ENCODE measurements at places on chromosomes 4 and X.
A peak's percentile ranks its signal among the peaks of the same experiment; 100 is the strongest.

GRCh38 chrX:12210196-12210815, 72.0 kb downstream of the FRMPD4 start:
- DNase-seq, result no peak

DNA sequence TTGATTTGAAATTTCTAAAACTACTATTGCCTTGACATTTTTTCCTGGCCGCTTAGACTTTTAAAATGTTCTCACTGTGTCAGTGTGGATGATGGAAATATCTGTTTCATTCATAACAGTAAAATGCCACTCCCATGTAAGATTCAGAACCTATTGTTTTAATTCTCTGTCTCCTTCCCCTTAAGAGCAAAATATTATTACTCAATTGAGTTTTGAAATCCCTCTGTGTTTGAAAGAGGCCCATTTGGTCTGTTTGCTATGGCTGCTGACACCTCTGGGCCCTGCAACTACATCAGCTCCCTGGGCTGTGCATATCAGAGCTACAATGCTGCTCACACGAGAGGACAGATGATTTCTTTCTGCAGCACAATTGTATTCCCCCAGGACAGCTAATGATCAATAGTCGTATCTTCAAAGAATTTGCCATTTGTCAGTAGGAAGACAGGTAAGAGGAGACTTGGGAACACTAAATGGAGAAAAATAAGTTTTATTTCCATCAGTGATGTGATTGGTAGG, 388.0 kb upstream of the GALNT7 start:
- no peak for DNase-seq

- no peak for DNase-seq
Measured at GRCh38 chr4:119038116-119038841, 97.4 kb upstream of the MYOZ2 start.

- no peak for DNase-seq
Measured at GRCh38 chr4:8754634-8755589, 116.7 kb downstream of the HMX1 start.

DNA sequence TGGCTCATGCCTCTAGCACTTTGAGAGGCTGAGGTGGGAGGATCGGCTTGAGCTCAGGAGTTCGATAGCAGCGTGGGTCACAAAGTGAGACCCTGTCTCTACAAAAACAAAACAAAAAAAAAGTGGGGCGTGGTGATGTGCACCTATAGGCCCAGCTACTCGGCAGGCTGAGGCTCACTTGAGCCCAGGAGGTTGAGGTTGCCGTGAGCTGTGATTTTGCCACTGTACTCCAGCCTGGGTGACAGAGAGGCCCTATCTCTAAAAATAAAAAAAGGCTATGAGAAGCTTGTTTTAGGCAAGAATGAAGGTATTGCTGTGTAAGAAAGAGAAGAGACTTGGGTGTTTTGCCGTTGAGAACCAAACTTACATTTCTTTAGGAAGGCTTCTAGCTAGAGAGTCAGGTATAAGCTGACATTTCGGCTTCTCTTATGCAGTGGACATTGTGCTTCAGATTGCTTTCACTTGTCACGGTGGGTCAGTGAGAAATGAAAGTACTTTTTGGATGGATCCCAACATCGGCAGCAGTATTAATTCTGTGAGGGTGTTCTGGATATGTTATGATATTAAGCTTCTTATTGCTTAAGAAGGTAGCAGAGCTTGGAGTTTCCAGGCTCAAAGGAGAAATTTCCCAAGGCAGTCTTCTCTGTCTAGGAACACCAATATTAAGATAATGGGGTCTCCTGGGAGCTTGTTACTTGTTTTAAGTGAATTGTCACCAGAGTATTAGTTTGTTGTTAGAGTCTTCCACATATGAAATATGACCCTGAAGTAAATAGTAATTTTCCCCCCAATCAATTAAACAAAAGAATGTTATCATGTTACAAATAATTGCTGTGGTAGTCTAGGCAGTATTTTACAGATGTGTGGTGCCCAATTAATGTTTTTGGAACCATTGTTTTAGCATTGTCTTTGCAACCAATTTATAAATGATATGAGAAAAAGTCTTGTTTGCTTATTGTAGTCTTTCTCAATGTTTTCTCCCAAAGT, 17.6 kb downstream of the TMEM131L start:
- no peak for DNase-seq

GRCh38 chr4:43132010-43132582, 239.6 kb downstream of the GRXCR1 start:
- DNase-seq, result peak; percentile 5

DNA sequence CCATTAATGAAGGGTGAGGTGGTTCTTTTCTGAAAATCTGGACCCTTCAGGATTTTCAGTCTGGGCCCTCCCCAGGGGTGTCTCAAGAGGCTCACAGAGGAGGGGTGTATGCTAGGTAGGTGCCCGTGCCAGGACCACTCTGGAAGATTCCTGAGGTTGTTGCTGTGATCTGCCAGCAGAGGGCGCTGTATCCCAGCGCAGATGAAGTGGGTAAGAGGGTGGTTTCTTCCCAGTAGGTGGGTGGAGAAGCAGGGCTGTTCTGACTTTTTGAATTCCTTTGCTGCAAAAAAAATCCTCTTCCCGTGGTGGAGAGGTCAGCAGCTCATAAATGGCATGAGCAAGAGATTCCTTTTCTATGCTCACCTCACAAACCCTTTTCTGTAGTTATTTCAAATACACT, 51.1 kb downstream of the SCML1 start:
- peak; percentile 26 for DNase-seq

DNA sequence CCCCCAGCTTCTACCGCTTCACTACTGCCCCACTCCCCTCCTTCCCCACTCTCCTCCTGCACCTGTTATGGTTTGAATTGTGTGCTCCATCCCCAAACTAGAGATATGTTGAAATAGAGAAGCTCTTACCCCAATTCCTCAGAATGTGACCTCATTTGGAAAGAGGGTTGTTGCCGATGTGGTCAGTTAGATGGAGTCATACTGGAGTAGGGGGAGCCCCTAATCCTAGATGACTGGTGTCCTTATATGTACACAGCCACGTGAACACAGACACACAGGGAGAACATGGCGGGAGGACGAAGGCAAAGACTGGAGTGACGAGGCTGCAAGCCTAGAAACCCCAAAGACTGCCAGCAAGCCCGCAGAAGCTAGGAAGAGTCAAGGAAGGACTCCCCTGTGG, 84.3 kb downstream of the FHDC1 start:
- DNase-seq, result no peak

DNA sequence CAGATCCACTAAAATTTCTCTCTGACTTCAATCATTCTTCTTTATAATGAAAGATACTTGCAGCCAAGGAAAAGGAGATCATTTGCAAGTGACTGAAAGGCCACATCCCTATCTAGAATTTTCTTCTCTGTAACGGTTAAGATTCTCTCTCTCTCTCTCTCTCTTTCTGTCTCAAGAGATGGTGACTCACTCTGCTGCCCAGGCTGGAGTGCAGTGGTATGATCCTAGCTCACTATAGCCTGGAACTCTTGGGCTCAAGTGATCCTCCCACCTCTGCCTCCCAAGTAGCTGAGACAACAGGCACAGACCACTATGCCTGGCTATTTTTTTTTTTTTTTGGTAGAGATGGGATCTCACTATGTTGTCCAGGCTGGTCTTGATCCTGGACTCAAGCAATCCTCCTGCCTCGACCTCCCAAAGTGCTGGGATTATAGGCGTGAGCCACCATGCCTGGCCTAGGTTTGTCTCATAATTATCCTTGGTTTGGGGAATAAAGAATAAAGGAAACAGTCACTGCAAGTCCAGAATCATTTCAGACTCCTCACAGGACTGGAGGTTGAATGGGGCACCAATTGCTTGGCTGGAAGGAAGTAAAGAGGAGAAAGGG, 33.3 kb upstream of the GALNT7 start:
- DNase-seq, result no peak

- no peak for DNase-seq
Measured at GRCh38 chr4:48462363-48462762, 20.8 kb upstream of the SLC10A4 start.

DNA sequence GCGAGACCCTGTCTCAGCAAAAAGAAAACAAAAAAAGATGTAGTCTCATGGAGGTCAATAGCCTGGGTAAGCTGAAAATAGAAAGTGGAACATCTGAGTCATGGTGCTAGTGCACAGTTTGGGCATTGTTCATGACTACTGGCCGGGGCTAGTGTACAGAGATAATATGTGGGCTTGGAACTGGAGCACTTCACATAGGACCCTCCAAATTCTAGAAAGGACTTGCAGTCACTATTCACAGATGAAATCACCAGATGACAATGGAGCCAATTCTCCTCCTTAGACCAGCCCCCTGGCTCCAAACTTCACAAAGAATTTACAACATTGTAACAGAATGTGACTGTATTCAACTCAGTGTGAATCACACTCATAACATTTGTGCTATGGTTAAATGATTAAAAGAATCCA, 367.8 kb upstream of the SLC7A11 start:
- no peak for DNase-seq

All from NCI-H526 treated with DMSO at 0.1 percent for 48 hours (cell line).